ENCODE measurements at places on chromosomes 12 and 14. TPM values are rescaled to one million over a fixed set of nuclear protein-coding genes. Genes with fewer than 3 reads are reported as not detected.

DNA sequence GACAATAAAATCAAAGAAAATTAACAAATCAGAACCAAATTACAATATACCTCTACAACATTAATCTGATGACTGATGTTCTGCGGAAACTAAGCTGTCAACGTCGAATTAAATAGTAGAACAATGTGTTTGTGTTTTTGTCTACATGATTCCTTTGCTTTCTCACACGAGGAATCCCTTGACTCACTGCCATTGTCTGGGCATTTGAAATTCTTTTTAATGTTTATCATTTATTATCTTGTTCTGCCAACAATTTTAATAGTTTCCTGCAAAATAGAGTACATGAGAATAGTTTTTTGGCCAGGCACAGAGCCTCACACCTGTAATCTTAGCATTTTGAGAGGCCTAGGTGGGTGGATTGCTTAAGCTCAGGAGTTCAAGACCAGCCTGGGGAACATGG, 76.6 kb upstream of the KRAS start:
- no peak for DNase-seq

- DNase-seq: peak; percentile 66
Observed at GRCh38 chr14:77064521-77065178, 33.4 kb upstream of the CIPC start.

DNA sequence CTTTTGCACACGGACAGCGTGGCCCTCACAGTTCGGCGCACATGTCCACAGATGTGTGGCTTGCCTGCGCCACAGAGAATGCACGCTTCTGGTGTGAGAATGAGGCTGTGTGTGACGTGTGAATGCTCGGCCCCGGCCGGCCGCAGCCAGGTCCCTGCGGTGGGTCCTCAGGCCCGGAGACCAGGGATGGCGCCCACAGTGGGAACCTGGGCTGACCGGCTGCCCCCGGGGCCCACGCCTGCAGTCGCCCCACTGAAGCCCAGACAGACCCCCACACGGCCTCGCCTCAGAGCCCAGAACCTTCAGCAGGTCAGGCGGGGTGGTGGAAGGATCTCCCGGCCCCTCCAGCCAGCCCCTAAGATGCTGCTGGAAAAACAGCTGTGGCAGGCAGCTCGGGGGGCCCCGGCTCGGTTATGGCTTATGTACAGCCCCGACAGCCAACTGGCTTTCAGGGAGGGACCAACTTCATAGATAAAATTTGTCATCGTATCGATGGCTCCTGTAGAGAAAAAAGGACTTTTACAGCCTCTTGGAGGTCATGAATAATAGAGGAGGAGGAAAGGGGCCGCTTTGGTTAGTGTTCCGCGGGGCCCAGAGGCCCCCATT, 4.5 kb upstream of the C14orf180 start:
- no peak for DNase-seq

DNA sequence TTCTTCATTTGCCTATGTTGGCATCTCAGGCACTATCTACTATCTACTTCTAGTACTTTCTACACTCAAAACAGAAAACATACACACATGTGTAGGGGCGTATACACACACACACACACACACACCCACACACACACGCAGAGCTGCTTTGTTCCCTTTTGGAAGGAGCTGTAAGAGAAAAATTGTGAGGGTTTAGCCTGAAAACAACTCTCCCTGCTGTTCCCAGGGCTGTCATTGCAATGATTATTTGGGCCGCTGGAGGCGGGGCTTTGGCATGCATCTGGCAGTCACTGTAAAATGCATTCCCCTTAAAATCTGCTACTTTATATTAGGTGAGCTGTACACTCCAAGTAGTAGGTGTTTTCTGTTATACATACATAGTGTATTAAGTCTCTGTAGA, 29.1 kb upstream of the SLC38A2 start:
- no peak for DNase-seq

The FITM1 gene
- total RNA-seq: 112 TPM
